Gastroesophageal sphincter (tissue), 4 donors: ENCODE measurements at places on chromosomes 4 and X. TPM values are rescaled to one million over a fixed set of nuclear protein-coding genes. Genes with fewer than 3 reads are reported as not detected.

PASD1 gene
- not detected for total RNA-seq

- peak overlapping the region; percentile 100 for H3K27ac ChIP-seq
- H3K4me3 ChIP-seq = peak overlapping the region; percentile 88
- H3K4me1 ChIP-seq = no peaks in the 10 kb centered on the region
Observed at GRCh38 chr4:173332021-173332487, 2.1 kb downstream of the HMGB2 start.

GRCh38 chrX:11446949-11447348 lies 153.7 kb downstream of the AMELX start:
- no peak for ATAC-seq
- no peaks in the 10 kb centered on the region for H3K36me3 ChIP-seq
- no peaks in the 10 kb centered on the region for H3K27me3 ChIP-seq
- H3K4me3 ChIP-seq = no peak overlapping the region
- H3K27ac ChIP-seq = peak overlapping the region; percentile 68
- no peaks in the 10 kb centered on the region for H3K4me1 ChIP-seq

GRCh38 chr4:52367282-52367830 lies 291.7 kb downstream of the USP46 start:
- no peak for ATAC-seq
- H3K27me3 ChIP-seq = no peaks in the 10 kb centered on the region
- no peak overlapping the region for H3K27ac ChIP-seq

DNA sequence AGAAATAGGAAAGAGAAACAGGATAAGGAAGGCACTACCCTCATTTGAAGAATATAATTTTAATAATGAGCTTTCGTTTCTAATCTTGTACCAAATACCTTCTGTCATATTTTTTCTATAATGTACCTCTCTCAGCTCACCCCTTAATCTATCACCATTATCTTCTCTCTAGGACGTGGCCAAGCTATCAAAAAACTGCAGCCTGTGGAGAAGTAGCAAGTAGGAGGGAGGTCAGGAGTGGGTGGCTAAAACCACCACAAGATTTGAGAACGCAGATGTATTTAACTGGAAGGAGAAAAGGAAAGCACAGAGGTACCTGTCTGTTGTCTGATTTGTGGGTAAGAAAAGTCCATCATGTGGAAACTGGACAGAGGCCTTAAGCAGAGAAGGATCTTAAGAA lies 576.7 kb upstream of the DIPK2B start:
- H3K36me3 ChIP-seq = no peaks in the 10 kb centered on the region
- no peak overlapping the region for H3K27ac ChIP-seq
- H3K27me3 ChIP-seq = no peaks in the 10 kb centered on the region
- no peak for ATAC-seq
